Smooth muscle cell of the coronary artery (primary cell): ENCODE measurements at places on chromosomes 12 and 14. TPM values are rescaled to one million over a fixed set of nuclear protein-coding genes. Genes with fewer than 3 reads are reported as not detected.

Gene PLEKHH1
- 0.12 and 0.15 TPM in 2 replicates for total RNA-seq

Gene LRRK2
- 1.7 and 9.2 TPM in 2 replicates for total RNA-seq

Gene TDRD9
- 0.30 and 4.1 TPM in 2 replicates for total RNA-seq

Gene TEX52
- total RNA-seq = not detected in 2 replicates

Gene BCL11B
- total RNA-seq = under 0.01 and 0.08 TPM in 2 replicates

Gene TMEM132C
- total RNA-seq = not detected in 2 replicates

Gene GLI1
- 0.23 and 0.38 TPM in 2 replicates for total RNA-seq

Gene CIROP
- total RNA-seq = 0.12 TPM in 1 of 2 replicates, not detected in the other

Gene INHBC
- not detected in 2 replicates for total RNA-seq

Gene CDK17
- total RNA-seq = 32.8 and 45.2 TPM in 2 replicates

Gene TAS2R42
- total RNA-seq = not detected in 2 replicates

Gene RHEBL1
- 0.59 and 0.60 TPM in 2 replicates for total RNA-seq

Gene CCDC175
- total RNA-seq = not detected in 2 replicates

Gene C12orf50
- total RNA-seq = 0.12 TPM in 1 of 2 replicates, not detected in the other

Gene BBS10
- 7.4 and 11.9 TPM in 2 replicates for total RNA-seq

Gene TSPAN19
- under 0.01 and 0.12 TPM in 2 replicates for total RNA-seq
